Right renal cortex interstitium (tissue), 3 donors: ENCODE measurements at places on chromosomes 3 and 15.

DNA sequence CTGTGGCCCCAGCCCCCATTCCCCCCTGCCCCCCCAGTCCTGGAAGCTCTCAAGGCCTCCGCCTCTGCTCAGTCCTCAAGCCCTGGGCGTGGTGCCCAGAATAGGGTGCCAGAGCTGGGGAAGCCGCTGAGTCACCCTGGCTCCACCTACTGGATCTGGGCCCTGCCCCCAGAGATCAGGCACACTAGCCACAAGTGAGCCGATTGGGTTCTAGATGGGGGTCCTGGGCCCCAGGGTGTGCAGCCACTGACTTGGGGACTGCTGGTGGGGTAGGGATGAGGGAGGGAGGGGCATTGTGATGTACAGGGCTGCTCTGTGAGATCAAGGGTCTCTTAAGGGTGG, 5.7 kb downstream of the EIF4G1 start:
- DNase-seq = no peak

DNA sequence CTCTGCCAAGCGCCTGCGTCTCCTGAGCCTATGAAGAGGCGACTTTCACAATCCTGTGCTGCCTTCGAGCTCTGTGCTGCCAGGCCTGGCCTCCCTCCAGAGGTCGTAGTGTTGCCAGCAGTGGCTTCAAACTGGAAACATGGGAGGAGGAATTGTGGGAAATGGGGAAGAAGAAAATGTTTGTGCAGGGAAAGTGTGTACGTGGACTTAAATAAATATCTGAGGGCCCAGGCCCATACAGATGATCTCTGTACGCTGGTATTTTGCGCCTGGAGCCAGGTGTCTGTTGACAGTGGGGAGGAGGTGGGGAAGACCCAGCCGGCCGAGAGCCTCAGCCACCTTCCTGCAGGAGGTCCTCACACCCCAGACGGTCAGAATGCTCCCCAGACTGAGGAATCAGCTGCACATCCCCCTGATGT, 44.6 kb downstream of the ZBTB38 start:
- DNase-seq = no peak

- no peak for DNase-seq
These were observed 22.0 kb downstream of the COL6A6 start for GRCh38 chr3:130539005-130539404.

DNA sequence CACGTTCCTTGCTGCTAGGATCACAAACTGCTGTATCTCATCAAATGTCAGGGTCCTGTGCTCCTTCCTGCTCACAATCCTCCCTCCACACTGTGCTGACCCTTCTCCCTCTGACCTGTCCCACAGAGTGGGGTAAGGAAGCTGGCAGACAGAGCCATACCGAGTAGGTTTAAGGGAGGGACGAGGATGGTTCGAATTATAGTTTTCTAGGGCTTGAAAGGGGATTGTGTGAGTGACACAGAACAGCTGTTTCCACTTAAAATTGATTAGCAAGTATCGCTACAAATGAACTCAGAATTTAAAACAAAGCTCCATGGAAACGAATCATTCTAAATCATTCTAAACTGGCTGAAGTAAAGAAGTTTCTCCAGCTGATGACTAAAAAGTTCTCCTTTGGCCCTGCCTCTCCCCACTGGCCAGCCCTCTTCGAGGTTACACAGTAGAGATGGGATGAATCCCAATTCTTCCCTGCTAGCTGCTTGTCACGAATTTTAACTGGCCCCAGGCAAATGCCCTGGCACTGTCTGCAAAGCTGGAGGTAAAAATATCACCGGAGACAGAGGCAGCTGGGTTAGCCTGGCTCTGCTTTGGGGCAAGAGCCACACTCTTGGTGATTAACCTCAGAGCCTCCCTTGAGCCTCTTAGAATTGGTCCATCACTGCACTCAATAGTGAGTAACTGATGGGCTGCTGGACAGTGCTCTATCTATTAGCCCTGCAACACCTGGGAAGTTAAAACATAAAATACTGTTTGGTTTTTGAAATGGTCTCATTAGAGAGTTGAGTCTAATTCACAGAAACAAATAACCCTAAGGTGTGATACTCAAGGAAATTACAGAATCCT, 194.9 kb downstream of the CHST2 start:
- no peak for DNase-seq

GRCh38 chr3:70855149-70855548, 542.7 kb upstream of the MDFIC2 start:
- no peak for DNase-seq

DNA sequence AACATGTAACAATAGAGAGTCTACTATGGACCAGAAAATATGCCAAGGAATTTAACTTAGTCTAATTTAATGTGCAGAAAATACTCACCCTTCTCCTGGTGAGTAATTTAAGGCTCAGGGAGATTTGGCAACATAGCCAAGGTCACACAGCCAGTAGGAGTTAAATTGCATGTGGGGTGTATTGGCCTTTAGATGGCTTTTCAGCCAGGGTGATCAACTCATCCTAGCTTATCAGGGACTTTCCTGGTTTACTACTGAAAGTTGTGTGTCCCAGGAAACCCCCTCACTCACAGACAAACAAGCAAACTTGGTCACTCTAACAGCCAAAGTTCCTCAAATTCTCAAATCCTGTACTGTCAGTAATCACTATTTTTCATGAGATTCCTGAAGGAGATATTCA, 2.6 kb upstream of the SLC9A9 start:
- DNase-seq = no peak

GRCh38 chr3:122572940-122573412, 4.5 kb upstream of the PARP15 start:
- DNase-seq = no peak

DNA sequence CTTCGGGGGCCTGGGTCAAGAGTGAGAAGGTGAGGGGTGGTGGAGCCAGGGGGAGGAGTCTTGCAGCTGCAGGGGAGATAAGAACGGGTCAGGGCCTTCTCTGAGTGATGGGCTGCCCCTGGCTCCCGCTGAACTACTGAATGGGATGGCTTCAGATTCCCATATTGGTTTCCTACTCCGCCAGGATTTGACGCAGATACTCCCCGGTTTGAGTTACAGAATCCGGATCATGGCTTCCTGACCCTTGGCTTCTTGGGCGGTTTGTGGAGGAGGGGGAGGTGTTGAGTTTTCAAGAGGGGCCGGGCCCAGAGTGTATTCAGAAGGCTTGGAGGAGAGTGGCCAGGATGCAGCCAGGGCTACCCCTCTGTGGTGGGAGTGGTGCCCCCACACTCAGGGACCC, 119.9 kb upstream of the ATP2B2 start:
- DNase-seq = no peak

GRCh38 chr3:33658991-33659848, 58.8 kb downstream of the CLASP2 start:
- peak; percentile 68 for DNase-seq

DNA sequence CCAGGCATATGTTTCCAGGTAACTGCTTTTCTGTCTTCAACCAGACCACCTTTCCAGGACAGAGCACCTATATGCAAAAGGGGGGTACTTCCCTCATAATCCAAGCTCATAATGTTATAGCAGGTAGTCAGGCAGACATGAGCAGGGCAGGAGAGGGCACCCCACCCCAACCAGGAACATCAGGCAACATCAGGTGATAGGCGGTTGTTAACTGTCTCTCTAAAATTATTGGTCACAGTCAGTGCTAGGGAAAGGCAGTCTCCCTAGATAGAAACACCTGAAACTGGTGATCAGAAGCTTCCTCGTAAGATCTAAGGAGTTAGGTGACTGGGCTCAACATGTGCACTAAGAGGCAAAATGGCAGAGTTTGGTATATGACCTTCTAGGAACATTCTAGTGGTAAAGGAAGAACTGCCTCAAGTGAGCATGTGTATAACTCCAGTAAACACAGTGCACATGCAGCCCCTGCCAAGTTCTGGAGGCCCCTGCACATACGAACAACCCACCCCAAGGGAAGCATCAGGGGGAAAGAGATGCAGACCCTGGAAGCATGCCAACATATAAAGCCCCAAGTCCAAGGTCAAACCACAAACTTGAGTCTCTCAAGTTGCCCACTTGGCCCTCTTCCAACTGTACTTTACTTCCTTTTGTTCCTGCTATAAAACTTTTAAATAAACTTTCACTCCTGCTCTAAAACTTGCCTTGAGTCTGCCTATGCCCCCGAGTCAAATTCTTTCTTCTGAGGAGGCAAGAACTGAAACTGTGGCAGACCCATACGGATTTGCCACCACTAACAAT, 270.9 kb downstream of the ULK4 start:
- no peak for DNase-seq

DNA sequence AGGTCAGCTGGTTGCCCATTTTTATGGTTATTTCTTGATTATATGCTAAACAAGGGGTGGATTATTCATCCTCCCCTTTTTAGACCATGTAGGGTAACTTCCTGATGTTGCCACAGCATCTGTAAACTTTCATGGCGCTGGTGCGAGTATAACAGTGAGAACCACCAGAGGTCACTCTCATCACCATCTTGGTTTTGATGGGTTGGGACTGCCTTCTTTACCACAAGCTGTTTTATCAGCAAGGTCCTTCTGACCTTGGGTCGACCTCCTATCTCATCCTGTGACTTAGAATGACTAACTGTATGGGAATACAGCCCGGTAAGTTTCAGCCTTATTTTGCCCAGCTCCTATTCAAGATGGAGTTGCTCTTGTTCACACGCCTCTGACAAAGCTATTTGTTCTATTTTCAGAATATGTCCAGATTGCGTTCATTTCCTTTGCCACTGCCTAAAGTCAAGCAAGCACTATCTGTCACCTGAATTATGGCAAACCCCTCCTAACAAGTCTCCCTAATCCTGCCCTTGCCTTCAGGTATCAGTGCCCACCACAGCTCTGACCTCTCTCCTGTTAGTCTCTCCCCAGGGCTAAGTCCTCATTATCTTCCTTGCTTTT, 308.5 kb downstream of the ROBO2 start:
- DNase-seq = no peak

DNA sequence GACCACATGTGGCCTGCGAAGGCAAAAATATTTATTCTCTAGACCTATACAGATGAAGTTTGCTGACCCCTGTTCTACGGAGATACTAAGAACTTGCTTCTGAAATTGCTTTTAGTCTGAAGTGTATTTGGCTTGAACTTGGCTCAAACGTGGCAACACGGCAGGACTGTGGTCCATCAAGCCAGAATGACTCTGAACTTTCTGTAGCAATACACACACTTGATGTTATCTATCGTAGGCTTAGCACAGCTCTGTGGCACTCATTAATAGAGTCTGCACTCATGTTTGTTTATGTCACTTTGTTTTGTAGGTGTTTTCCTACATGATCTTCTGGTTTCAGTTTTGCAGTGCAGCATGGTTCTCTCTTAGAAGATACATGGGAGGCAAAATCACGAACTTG, 298.1 kb downstream of the ADAMTS17 start:
- no peak for DNase-seq

DNA sequence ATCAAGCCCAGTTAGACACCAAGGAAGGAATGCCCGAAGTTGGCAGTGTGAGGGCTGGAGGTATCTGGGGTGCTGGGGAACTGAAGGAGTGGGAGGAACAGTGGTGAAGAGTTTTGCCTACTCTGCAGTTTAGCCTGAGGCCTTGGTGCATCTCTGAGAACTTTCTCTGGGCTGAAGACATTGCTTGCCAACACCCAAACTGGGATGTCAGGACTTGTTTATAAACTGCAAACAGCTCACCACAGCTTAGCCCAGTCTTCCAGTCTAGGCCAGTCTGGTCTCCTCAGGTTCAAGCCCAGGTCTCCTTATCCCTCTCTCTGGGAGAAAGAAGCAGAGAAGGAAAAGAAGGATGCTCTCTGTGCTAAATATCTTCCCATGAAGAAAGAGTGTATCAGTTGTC, 68.0 kb upstream of the BOC start:
- DNase-seq = no peak

DNA sequence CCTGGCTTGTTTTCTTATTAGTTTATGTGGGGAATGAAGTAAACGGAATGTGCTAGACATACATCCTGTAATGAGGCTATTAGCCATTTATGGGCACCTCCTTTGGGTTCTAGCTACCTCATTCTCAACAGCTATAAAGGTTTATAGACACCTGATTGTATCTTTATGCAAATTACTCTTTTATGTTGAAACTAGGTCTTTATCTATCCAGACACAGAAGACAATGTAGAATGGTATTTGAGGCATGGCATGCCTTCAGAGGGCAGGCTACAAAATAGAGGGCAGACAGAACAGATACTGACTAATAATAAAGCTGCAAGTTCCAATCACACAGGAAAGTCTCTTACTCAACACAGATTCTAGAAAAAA, 27.1 kb downstream of the TBC1D2B start:
- DNase-seq = no peak

DNA sequence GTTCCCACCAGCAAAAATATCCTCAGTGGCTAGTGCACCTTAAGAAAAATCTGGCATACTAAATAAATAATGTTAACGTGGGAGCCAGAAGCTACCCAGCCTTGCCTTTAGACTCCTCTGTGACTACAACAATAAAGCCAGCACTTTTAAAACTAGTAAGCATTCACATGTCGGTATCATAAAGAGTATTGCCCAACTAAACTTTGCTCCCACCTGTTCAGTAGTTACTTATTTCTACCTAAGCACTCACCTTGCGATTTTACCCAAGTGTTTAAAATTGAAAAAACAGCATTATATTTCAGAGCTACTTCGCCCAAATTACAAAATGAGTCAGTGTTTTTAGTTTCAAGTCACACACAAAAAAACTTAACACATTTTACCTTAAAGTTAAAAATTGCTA, 12.8 kb downstream of the ALDH1L1 start:
- no peak for DNase-seq

GRCh38 chr3:66133050-66133757, 87.6 kb upstream of the SLC25A26 start:
- no peak for DNase-seq

DNA sequence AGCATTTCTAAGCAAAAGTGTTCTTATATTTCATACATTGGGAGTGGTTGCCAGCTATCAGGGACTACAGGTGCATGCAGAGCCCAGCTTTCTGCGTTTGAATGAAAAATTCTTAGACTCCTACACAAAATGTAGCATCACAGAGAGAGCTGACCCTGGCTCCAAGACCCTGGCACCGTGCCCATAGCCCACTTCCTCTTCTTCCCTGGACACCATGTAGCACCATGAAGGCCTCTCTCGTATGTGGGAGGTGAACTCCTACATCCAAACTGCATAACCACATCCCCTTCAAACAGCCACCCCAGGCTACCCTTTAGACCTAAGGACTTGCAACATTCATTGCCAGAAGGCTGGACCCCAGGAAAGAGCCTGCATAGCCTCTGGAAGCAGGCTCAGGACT, 35.8 kb upstream of the ATOSA start:
- no peak for DNase-seq

DNA sequence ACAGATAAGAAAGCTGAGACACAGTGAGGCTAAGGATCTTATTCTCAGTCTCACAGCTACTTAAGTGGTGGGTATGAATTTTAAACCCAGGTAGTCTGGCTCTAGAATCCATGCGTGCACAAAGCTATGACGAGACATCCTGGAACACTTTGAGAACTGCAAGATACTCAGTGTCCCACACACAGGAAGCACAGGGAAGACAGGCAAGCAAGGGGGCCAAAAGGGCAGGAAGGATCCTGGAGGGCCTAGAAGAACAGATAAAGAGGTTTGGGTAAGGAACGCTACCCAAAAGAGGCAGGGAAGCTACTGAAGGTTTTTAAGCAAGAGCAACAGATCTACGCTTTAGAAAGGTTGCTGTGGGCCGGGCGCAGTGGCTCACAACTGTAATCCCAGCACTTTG, 99.1 kb upstream of the HES1 start:
- DNase-seq = no peak

- no peak for DNase-seq
These were observed 37.1 kb downstream of the IL17RD start for GRCh38 chr3:57127891-57128518.

- no peak for DNase-seq
These were observed 92.8 kb downstream of the EOMES start for GRCh38 chr3:27629366-27629765.

GRCh38 chr3:46122091-46122490, 86.0 kb downstream of the CCR1 start:
- no peak for DNase-seq
